ENCODE measurements at places on chromosomes 16 and 17. TPM values are rescaled to one million over a fixed set of nuclear protein-coding genes. Genes with fewer than 3 reads are reported as not detected.
A peak's percentile ranks its signal among the peaks of the same experiment; 100 is the strongest.

DNA sequence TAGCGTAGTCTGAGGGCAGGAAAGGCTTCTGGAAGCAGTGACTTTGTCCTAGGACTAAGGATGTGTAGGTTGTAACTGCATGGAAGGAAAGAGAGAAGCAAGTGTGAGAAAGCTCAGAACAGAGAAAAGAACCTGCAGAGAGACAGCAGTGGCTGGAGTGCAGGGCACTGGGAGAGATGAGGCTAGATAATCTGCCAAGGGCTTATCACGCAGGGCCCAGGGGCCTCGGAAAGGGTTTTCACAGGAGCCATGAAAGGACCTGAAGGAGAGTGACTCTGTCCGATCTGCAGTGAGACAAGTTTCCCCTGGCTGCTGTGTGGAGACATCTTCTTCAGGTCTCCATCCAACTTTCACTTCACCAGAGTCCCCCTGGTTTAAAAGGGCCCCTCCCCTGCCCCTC lies 7.1 kb upstream of the SRCAP start:
- no peak for DNase-seq

The OTOP3 gene
- total RNA-seq, result not detected

The LHX1 gene
- not detected for total RNA-seq

The SOX8 gene
- total RNA-seq, result not detected

DNA sequence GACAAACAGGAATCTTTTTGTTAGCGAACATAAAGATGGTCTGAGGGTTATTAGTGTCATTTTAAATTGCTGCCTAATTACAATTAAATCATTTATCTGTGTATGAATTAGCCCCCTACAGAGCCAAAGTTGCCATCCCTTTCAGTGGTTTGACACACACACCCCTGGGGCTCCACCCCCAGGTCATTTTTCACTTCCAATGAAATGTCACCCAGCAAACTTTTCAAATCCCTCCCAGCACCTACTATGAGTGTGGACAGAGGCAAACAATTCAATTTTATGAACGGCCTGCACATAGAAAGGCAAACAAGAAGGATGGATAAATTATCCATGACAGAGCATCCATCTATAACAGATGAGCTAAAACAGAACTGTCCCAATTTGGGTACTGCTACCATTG lies 2.4 kb downstream of the MYH10 start:
- DNase-seq, result no peak

The WFIKKN1 gene
- total RNA-seq, result 0.96 TPM

- DNase-seq, result no peak
Measured at GRCh38 chr17:32854207-32854606, 22.7 kb downstream of the MYO1D start.

The KRTAP2-3 gene
- not detected for total RNA-seq

GRCh38 chr16:1244881-1245280 lies 4.4 kb downstream of the TPSAB1 start:
- DNase-seq, result no peak

The OR3A3 gene
- total RNA-seq, result not detected

- no peak for DNase-seq
Measured at GRCh38 chr17:19357761-19358160, 4.8 kb downstream of the B9D1 start.

The FBXL16 gene
- total RNA-seq, result 0.30 TPM

DNA sequence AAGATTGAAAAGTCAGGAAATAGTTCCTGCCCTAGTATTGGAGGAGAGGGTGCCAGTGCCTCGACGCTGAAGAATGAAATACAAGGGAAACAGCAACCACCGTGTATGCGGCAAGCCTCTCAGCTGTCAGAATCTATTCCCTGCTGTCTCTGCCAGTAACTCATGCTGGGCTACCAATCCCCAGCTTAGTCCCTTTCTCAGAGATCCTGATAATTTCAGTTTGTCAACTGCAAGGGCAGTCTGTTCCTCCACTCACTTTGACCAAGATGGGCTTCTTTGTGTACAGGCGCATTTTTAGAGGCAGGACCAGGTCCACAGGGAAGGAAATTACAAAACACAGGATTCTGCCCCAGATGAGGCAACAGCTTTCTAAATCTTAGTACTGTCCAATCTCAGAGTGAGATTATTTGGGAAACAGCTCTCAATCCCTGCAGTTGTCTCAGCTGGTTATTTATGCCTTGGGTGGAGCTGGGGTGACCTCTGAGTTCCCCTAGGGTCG lies 1.3 kb downstream of the NQO1 start:
- DNase-seq, result no peak

DNA sequence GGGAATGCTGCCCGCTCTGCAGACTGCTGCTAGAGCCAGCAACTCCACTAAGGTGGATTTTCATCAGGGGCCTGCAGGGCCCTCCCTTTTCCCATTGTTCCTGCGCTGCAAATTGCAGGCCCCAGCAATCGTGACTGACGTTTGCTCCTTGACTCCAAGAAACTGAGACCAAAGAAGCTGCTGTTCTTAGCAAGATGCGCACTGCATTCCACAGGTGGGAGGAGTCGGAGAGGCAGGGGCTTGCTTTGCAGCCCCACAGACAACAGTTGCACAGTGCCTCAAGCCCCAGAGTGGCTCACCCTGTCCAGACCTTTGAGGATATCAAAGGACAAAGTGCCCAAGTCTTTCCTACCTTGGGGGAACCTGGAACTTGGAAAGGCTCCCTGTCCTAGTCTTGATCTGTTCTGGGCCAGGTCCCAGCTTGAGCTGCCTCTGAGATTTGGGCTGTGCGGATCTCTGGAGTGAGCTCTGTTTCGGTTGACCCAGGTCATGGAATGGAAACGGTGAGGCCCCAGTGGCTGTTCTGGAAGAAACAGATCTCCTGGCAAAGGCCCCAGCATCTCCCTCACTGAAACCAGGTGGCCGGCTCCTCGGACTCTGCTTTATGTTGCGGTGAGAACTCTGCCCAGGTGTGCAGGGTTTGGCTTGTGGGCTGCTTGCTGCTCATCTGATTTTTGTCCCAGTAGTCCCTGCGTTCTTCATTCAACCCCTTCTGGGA lies 24.9 kb downstream of the PLCD3 start:
- no peak for DNase-seq

The TPPP3 gene
- 0.40 TPM for total RNA-seq

The MLST8 gene
- 16.9 TPM for total RNA-seq

The METRN gene
- 60.0 TPM for total RNA-seq

GRCh38 chr16:894841-895240 lies 75.9 kb downstream of the LMF1 start:
- no peak for DNase-seq

DNA sequence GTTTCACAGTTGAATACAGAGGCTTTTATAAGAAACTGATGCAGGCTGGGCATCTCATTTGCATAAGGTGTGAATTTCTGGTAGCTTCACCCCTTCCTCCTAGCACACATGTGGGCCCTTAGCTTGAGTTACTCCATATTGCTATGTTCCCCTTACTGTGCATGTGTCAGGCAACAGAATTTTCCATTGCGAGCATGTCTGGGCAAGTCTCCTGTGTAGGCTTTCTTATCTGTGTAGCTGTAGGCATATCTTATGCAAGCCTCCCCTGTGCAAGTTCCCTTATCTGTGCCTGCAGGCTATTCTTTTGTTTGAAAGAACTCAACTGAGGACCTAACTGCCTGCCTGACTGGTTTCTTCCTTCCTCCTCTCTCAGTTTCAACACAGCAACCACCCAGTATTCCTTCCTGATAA lies 597.4 kb upstream of the CDH5 start:
- DNase-seq, result no peak

DNA sequence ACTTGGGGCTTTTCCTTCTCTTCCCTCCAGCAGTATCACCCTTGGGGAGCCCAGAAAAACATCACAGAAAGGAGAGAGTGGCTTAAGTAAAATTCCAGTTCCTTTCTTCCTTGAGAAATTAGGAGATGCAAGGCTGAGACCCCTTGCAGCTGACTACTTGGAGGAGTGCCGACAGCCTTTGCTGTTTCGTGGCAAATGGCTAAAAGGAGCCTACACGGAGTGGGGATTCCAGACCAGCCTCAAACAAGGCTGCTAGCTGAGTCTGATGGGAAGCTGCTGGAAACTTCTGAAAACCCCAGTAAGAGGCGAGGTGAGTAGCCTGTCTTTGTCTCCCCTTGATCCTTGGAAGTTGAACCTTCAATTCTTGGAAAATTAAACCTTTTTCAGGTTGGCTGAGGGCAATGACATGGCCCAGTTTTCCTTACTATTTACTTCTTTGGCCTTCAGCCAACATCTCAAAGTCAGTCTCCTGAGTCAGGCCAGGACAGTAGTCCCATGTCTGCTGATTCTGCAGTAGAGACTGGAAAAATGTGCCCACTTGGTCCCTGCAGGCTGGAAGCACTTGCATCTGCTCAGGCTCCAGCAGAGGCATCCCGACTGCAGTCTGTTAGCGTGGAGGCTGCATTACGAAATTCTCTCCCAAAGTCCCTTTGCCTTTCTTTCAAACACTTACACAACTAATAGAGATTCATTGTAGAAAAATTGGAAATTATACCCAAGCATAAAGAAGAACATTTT lies 23.4 kb downstream of the SMIM36 start:
- no peak for DNase-seq

DNA sequence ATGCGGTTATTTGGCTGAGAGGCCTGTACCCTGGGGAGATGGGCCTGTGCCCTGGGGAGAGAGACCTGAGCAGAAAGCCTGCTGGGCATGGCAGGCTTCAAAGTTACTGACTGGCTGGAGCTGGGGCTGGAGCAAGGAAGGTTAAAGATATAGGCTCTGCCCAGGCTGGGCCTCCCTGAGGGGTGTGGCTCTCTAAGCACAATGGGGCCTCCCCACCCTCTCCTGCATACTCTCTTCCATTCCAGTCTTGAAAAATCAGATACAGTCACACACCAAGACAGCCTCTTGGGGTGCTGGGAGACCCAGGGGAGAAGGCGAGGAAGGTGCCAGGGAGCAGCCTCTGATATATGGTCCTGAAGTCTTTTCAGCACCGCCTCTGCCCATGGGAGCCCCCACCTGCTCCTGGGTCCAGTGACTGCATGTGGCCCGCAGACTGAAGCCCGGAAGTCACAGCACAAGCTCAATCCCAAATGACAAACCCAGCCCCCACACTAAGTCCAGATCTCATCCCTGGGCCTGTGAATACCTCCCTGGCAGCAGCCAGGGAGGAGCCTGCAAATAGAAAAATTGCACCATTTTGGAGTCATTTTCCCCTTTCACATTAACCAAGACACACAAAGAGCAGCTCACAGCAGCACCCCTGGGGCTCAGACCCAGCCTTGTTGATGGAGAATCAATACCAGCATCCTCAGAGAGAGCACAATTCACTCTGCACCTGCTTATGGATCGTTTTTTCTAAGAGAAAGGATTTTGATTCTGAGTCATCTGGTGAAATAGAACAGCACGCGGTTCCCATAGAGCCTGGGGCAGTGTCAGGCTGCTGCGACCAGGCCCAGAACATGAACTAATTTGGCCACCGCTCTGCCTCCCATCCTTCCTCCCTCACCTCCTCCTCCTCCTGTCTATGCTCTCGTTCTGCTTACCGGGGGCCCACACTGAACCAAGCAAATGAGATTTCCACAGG lies 25.6 kb upstream of the CACNG1 start:
- DNase-seq, result no peak

DNA sequence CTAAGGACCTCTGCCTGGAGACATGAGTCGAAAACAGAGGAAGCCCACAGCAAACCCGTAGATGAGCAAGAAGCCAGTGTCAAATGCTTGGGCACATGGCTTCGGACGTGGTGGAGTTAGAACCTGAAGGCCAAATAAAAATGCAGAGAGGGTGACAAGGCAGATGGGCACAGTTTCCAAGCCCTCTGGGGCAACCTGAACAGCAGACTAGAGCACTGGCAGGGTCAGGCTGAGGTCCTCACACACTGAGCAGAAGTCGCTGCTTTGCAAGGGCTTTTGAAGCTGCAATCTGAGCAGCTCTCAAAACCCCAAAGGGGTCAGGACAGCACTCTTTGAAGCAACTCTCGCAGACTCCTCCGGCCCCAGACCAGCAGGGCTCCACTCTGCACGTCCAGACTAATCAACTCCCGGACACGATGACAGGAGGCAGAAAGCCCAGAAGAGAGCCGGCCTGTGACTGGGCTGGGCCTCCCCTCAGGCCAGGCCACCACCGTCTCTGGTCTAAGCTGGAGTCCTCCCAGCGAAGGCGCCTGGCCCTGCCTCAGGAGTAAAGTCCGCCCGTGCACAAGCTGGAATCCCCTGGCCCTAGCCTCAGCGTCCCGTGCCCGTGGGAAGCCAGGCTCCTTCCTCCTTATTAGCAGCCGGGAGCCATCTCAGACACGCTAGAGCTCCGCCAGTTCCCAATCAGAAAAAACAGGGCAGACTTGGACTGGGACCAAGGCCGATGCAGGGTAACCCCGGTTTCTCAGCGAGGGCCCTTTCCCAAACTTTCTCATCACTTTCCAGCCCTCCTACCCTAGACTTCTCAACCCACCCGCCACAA lies 924 bp downstream of the SMARCD2 start:
- DNase-seq, result peak; percentile 79

- DNase-seq, result no peak
Measured at GRCh38 chr17:68289936-68290267, 1.0 kb downstream of the SLC16A6 start.

The SPEM3 gene
- not detected for total RNA-seq

DNA sequence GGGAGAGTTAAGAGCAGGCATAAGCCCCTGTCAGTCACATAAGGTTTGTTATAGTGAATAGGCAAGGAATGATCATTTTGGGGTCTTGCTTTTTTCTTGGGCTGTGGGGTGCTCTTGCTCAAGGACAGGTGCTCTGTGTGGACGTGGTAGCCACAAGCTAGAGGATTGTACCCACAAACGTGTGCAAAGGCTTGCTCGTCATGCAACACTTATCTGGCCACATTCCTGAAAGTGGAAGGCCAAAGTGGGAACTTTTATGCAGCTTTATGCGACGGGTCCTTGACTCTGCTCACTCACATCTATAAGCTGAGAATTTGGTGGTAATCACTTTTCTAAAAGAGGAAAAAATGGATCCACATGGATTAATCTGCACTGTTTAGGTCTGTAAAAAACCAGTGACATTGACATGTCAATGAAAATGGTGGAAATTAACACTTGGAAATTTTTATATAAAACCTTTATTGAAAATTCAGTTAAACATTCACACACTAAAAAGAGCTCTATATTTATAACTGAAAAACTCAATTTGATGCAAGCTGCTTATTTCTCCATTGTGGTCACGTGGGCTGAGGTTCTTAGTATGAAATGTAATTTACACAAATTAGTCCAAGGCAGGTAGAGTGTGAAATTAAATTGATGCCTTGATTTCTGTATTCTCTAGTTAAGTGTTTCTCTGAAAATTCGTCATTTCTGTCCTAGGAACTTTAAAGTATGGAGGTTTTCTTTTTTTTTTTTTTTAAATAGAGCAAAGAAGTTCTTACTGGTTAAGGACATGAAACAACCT lies 162.3 kb downstream of the MSI2 start:
- no peak for DNase-seq

GRCh38 chr17:34892461-34893249 lies 68.6 kb downstream of the CCT6B start:
- no peak for DNase-seq

DNA sequence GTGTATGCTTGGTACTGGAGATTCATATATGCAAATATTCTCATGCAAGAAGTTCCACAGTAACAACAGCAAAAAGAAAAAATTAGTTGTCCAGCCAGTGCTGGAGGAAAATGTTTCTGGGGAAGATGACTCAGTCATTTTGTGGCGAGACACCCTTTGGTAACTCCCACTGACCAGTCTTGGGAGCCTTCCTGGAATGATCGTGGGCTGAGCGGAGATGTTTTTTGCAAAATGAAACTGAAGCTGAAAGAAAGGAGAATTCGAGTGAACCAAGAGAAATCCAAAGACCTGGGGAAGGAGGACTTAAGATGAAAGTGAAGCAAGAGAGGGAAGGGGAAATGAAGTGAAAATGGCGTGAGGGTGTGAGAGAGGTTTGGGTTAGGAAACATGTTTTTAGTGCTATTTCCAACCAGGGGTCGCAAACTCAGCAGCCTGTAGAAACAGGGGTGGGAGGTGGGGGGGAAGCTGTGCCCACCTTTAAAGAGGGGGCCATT lies 5.2 kb downstream of the ITPRIPL2 start:
- DNase-seq, result no peak

GRCh38 chr17:45789874-45790273 lies 5.8 kb downstream of the CRHR1 start:
- no peak for DNase-seq

The ABCC12 gene
- total RNA-seq, result 0.08 TPM
